ENCODE measurements at places on chromosomes 7 and 10. TPM values are rescaled to one million over a fixed set of nuclear protein-coding genes. Genes with fewer than 3 reads are reported as not detected.

DNA sequence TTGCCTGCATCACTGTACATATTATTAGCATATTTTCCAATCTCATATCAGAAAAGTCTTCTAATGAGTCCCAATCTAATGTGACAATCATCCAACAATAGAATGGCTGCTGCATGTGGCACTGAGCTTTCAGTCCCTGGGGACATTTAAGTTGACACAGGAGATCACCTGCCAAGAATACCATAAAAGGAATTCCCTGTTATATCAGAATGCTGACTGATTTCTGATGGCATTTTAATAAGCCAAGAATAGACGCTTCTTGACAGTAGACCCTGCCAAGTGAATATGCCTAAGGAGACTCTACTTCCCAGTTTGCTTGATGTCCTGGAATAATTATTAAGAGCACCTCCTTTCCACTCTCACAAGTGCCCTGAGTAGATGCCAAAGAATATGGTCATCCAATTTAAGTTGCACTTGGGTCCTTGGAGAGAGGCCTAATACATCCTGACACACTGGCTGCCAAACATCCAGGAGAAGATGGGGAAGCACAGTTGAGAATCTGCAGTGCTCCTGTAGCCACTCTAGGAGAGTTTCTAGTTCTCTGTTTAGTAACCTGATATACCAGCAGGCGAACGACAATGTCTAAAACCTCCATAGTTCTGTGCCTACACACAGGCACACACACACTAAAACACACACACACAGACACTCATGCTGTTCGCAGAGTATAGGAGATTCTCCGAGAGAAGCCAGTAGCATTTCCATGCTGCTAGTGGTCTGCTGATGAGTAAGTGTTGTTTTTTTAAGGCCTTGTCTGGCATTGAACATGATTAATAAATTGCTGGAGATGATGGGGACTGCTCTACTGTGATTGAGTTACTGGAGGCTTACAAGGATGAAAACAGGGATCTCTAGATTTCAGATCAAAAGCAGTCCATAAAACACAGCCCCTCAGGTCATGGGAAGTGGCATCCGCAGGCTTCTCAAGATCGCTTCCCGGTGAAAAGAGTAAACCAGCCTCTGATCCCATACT is 369.6 kb downstream of the KCNMA1 start:
- DNase-seq, result no peak

DNA sequence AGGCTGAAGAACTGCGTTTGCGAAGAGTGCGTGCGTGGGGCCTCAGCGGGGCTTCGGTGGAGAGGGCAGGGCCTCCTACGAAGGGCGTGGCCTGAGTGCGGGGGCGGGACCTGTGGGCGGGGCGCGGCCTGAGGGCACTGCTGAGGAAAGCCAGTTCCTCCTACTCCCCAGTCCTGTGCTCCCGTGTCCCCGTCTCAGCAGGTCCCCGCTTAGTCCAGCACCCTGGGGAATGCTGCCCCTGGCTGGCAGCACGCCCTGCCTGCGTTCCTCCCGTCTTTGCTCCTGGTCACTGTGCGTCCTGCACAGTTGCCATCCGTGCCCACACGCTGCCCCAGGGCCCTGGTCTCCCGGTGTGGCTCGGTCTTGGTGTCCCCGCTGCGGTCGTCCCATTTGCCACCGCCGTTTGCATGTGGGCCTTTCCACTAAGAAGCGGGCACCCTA is 177.1 kb downstream of the ZNF248 start:
- DNase-seq, result no peak

GRCh38 chr7:12028508-12028907 is 182.6 kb upstream of the TMEM106B start:
- no peak for DNase-seq

GRCh38 chr10:113035732-113036312 is 85.8 kb downstream of the TCF7L2 start:
- DNase-seq, result no peak

ITIH5 gene
- polyA plus RNA-seq, result 25.4 TPM

Measured in renal cortex interstitium (tissue), 15 donors.